ENCODE measurements at places on chromosomes 12 and 14.

DNA sequence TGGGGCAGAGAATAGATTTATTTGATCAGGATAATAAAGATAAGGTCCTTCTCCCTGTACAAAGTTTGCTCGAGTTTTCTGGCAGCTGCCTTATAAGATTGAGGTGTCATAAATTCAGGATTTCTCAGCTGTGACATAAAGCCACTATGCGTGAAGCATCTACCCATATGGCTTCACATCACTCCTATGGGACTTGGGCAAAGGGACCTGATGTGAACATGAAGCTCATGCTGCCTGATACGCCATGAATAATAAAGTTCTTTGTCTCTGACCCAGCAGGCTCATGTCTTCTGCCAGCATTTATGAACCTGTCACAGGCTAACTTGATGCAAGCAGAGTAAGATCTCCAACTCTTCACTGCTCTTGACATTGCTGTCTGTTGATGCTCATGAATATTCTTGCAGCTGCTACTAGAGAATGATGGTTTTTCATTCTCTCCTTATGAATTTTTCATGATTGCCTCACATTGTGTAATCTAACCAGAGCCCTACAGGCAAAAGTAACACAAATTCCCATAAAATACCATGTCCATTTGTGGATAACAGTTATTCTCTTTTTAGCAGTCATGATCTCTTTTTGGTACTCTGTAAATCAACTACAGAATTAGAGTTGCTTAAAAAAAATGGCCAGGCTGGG lies 49.0 kb upstream of the CPNE8 start:
- DNase-seq, result no peak

DNA sequence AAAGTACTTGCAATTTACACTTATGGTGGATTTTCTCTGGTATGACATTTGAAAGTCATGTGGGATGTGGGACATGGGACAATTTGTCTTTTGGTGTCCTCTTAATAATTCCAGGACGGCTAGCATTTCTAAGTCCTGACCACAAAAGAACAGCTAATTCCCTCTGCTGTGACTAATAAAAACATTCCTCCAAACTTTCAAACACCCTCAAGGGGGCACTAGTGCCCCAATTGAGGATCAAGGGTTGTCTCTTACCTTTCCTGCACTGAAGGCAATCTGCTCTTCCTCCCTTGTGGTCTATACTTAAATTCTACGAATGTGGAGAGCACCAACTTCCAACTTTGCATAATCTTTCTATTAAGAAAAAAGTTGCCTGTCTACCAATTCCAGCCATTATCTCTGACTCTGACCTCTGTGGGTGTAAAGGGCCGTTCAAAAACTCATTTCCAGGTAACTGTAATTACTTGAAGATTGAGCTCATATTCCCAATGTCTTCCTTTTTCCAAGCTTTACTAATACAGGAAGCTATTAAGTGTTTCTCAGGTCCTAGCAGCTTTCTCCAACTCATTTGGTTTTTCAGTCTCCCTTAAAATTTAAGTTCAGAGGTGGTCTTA lies 210.2 kb downstream of the PTPRO start:
- DNase-seq, result peak; percentile 75

GRCh38 chr14:81889529-81889928 lies 355.9 kb upstream of the SEL1L start:
- DNase-seq, result no peak

DNA sequence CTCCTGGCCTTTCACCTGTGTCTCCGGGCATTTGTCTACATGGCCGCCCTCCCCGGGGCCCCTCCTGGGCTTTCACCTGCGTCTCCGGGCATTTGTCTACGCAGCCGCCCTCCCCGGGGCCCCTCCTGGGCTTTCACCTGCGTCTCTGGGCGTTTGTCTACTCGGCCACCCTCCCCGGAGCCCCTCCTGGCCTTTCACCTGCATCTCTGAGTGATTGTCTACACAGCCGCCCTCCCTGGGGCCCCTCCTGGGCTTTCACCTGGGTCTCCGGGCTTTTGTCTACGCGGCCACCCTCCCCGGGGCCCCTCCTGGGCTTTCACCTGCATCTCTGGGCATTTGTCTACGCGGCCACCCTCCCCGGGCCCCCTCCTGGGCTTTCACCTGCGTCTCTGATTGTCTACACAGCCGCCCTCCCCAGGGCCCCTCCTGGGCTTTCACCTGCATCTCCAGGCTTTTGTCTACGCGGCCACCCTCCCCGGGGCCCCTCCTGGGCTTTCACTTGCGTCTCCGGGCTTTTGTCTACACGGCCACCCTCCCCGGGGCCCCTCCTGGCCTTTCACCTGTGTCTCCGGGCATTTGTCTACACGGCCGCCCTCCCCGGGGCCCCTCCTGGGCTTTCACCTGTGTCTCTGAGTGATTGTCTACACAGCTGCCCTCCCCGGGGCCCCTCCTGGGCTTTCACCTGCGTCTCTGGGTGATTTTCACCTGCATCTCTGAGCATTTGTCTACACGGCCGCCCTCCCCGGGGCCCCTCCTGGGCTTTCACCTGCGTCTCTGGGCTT lies 68.0 kb upstream of the GALNT9 start:
- DNase-seq, result no peak

Data from AG10803 (cell line).